ENCODE measurements at places on chromosomes 12 and 14.

GRCh38 chr12:74129702-74130101, 407.9 kb upstream of the ATXN7L3B start:
- no peak for DNase-seq

DNA sequence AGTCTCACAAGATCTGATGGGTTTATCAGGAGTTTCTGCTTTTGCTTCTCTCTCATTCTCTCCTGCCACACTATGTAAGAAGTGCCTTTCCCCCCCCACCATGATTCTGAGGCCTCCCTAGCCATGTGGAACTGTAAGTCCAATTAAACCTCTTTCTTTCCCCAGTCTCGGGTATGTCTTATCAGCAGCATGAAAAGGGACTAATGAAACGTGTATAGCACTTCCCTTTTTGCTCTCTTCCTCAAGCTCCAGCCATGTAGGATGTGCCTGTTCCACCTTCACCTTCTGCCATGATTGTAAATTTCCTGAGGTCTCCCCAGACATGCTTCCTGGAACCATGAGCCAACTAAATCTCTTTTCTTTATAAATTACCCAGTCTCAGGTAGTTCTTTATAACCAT, 7.0 kb upstream of the CRACR2A start:
- no peak for DNase-seq

- peak; percentile 30 for DNase-seq
Measured at GRCh38 chr14:88029500-88029899, 24.6 kb downstream of the GPR65 start.

GRCh38 chr12:90149453-90149852, 440.8 kb upstream of the ATP2B1 start:
- DNase-seq = no peak

GRCh38 chr14:91893669-91894068, 26.3 kb upstream of the TC2N start:
- DNase-seq = peak; percentile 17

- DNase-seq = peak; percentile 30
Measured at GRCh38 chr14:91817566-91818325, 49.6 kb downstream of the TC2N start.

- DNase-seq = no peak
Measured at GRCh38 chr12:47433876-47434275, 272.0 kb downstream of the RPAP3 start.
